ENCODE measurements at places on chromosomes 4 and X.

- no peak for DNase-seq
Measured at GRCh38 chrX:86148594-86148993, 343 bp downstream of the DACH2 start.

GRCh38 chrX:113868711-113869110 is 715.2 kb upstream of the HTR2C start:
- DNase-seq = no peak

DNA sequence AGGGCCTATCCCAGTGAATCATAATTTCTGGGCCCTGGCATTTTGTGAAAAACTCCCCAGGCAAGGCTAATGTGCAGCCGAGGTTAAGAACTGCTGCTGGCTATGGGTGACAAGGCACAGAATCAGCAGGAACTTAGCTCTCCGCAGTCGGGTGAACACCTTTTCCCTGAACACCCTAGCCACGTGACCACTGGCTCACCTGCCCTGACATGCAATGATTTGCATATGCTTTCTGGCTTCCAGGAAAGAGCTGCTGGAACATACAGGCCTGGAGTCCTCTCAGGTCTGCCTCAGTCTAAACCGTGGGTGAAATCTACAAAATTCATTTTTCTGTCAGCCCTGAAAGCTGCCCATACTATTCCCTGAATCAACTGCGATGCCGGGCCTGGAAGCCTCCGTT is 56.6 kb downstream of the ZNF827 start:
- no peak for DNase-seq

- no peak for DNase-seq
Measured at GRCh38 chr4:162509333-162509732, 345.5 kb upstream of the FSTL5 start.

- DNase-seq = no peak
Measured at GRCh38 chrX:12843668-12844279, 23.1 kb upstream of the TLR7 start.

DNA sequence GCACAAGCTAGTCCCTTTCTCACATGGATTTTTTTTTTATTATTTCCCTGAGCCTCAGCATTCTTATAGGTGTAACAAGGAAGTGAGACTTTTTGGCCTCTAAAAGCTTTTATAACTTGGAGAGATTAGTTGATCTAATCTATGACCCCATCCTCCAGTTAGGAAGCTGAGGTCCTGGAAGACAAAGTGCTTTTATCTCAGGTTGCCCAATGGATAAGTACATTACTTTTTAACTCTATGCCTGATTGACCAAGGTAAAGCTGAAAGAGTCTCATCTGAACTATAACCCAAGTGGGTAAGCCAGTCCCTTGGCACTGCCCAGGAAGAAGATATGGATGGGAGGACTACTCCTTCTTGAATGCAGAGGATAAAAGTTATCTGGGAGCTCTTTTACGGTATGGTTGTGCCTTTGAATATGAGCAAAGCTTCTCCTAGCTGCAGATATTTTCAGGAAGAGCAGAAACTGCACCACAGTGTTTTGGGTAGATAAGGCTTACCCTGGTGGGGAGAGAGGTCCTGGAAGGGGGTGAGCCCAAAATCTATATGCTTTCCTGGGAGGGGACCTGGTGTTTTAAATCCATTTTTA is 40.2 kb downstream of the VSIG4 start:
- DNase-seq = no peak

- DNase-seq = peak; percentile 69
Measured at GRCh38 chrX:45515262-45516215, 314.9 kb upstream of the DIPK2B start.

DNA sequence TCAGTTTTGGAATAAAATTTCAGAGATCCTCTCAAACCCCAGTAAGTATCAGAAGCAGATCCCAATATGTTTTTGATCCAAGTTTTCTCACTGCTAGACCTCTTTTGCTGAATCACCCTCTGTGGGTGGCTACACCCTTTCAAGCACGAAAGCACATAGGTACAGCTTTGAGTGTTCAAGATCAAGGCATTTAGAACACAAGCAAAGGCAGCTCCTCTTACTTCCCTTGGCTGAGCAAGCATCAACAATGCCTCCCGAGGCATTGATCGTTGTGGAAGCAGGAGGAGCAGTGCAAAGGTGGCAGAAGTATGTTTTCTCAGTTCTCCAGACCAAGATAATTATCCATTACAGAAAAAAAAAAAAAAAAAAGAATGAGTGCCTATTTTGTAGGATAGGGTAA is 72.0 kb upstream of the TSPAN7 start:
- no peak for DNase-seq

GRCh38 chr4:122577808-122578781 is 42.8 kb downstream of the IL21 start:
- peak; percentile 34 for DNase-seq

DNA sequence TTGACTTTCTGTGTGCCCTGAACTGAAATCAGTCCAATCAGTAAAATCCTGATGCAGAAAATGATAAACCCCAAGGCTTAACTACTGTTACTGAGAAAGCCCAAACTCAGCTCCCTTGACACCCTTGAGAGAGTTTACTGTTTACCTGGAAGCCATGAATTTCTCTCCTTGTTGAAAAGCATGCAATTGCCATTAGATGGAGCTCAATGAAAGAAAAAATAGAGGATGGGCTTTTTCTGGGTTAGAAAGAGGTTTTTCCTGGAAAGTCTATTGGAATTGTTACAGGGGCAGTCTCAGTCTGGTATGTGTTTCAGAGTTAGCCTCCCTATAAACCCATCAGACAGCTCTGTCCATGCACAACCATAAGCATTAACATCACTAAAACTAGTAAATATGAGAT is 66.4 kb upstream of the C4orf54 start:
- no peak for DNase-seq

DNA sequence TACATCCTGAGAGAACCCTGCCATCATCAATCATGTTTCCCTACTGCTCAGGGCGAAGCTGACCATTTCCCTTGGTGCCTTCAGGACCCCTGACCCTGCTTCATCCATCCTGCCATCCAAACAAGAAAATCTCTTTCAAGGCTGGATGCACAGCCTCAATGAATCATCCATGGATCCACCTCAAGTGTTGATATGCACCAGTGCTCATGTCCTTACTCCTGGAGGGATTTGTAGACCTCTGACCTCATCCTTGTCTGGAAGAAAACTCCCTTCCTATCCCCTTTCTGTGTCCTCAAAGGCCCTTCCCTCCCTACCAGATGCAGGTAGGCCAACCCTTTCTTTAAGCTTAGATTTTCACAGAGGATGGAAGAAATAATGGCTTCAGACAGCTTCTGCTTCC is 24.6 kb downstream of the BEX3 start:
- DNase-seq = no peak

- no peak for DNase-seq
Measured at GRCh38 chr4:154013576-154013975, 224.7 kb upstream of the SFRP2 start.

GRCh38 chrX:41351923-41352322 is 18.0 kb downstream of the DDX3X start:
- no peak for DNase-seq

DNA sequence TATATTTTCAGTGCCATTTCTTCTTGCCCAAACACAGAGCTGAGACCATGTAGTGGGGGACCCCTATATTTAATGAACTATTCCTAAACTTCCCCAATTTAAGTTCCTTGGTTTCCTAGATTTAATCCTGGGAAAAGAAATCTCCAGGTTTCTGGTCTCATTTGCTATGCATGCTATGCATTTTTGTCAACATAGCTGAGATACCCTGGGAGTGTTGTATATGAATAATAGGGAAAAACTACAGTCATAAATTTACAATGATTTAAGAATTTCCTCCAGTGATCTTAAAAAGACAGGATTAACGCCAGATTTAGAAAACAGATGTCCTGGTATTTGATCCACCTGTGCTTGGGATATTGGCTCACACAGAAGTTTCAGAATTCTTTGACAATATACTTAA is 136.8 kb upstream of the RAPGEF2 start:
- DNase-seq = no peak

DNA sequence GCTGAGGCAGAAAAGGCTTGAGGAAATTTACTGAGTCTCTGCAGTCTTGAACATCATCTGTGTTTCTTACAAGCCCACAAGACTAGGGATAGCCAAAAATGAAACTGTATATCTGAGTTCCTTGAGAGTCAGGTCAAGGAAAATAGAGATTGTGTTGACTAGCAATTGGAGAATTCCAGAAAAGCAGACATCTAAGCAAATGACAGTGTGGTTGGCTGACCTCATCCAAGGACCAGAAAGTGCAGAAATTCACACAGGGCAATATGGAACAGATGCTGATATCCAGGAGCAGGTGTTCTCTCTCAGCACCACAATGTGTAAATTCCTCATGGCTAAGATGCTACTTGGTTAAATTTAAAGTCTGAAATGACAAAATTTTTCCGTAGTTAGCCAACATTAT is 146.4 kb downstream of the VEGFC start:
- no peak for DNase-seq

- DNase-seq = no peak
Measured at GRCh38 chr4:23878912-23879732, 10.7 kb downstream of the PPARGC1A start.

Measured in Ammon's horn (tissue), 1 donor.